ENCODE measurements at places on chromosomes 11 and 22. TPM values are rescaled to one million over a fixed set of nuclear protein-coding genes. Genes with fewer than 3 reads are reported as not detected.

DNA sequence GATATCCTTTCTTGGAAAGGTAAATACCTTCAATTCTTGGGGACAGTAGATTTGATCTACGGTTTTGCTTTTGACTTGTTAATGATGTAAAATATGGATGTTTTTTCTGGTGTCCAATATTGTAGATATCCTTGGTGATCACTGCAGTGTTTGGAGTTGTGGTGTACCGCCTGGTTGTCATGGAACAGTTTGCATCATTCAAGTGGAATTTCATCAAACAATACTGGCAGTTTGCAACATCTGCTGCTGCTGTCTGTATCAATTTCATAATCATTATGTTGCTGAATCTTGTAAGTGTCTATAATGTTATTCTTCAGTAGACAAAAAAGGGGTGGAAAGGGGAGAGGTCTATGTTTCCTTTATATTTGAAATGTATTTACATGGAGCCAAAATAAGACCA, 27.4 kb upstream of the MUC15 start:
- no peak for DNase-seq

DNA sequence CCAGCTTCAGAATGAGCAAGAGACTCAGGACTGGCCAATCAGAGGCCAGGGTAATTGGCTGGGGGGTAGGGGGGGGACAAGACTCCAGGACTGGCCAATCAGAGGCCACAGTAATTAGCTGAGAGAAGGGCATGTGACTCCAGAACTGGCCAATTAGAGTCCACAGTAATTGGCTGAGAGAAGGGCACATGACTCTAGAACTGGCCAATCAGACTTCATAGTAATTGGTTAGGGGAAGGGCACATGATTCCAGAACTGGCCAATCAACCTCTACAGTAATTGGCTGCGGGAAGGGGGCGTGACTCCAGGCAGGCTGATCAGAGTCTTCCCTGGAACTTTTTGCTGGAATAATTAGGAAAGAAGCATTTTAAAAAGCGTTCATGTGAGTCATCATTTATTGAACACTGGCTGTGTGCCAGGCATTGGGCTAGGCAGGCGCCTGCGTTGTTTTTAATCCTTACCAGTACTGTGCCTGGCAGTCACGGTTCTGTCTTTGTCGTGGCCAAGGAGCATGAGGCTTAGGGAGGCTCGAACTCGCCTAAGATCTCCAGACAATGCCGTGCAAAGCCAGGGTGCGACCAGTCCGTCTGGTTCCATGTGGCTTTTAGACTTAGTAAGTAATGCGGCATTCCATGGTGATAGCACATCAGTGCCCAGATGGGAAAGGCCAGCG, 508.1 kb downstream of the TBC1D22A start:
- DNase-seq = no peak

GRCh38 chr11:30395751-30396150, 72.8 kb downstream of the ARL14EP start:
- DNase-seq = no peak

DNA sequence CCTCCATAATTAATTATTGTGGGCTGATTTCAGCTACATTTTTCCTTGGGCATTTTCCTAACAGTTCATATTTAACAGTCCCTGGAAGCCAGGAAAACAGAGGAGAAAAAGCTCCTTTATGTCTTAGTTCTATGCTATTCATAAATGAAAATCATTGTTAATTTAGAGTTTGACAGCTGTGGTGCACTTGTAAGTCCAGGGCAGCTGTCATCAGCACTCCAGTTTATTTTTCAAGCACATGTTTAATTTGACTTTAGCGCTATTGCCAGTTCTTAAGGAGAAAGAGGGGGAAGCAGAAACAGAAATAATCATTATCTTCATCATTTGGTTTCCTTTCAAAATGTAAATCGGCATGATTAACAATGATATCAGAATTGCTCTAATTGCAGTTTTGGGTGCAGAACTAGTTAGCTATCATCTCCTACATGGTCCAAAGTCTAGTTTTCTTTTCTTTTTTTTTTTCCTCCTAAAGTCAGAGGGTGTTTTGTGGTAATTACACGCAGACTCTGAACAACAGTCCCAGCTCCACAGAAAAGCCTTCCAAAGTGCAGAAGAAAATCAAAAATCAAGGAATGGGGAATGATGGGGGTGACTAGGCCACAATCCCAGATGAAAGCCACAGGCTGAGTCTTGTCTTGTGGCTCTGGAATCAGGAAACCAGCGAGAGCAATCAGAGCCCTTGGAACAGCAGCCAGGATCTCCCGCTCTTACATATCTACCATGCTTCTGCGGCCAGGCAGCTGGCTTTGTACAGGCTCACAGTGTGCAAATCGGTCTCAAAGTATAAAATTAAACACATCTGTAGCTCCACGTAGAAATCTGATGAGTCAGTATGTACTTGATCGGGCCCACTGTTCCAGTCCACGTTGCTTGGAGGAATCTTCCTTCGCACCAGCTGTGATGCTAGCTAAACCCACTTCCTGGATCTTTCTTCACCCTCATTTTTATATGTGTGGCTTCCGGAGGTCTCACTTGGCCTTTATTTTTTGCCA, 91.9 kb downstream of the SPON1 start:
- DNase-seq = no peak

DNA sequence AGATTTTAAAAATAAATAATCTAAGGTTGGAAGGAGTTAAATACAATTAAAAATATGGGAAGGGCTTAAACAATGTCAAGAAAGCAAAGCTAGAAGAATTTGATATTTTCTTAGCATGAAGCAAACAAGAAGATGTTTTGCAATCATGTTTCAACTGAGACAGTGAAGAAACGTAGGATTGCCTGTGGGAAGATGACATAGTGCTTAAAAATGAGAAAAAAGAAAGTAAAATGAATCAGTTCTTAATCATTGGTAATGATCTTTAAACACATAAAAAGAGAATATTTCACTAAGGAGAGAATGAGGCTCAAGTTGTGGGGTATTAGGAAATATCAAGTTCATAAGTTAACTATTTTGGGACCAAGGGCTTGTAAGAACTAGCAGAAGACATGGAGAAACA, 855.0 kb downstream of the METTL15 start:
- DNase-seq = no peak

DNA sequence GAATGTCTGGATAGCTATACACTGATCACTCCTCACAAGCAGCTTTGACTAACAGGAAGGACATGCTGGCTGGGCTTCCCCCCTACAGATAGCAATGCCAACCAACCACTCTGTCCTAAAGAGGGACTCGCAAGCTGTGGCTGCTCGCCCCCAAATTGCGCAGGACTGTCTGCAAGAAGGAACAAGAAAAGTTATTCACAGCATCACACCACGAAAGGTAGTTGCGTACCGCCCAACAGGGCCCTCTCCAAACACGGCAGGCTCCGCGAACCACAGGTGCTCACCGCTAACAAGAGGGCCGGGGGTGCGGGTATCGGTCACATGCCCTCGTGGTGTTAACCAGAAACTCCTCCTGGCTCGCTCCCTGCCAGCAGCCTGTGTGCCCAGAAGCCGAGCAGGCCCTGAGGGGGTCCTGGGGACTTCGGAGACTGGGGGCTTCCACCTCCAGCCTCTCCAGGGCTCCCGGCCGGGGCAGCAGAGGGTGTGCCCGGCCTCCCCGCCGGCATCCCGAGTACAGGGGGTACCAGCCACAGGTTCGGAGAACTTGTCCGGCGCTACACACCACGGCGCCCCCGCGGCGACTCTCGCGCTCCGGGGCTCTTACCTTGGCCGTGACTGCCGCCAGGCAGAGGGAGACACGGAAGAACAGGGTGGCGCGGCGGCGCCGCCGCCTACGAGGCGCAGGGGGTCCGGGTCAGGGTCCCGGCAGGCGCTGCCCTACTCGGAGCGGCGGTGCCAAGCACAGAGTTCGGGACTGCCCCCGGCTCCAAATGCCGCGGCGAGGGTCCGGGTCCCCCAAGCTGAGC, 682 bp downstream of the LARGE1 start:
- peak; percentile 73 for DNase-seq

- no peak for DNase-seq
Measured at GRCh38 chr11:103980108-103980507, 56.3 kb upstream of the DDI1 start.

- DNase-seq = no peak
Measured at GRCh38 chr11:36305047-36305446, 9.0 kb downstream of the PRR5L start.

- DNase-seq = no peak
Measured at GRCh38 chr11:100636536-100636935, 50.6 kb upstream of the ARHGAP42 start.

DNA sequence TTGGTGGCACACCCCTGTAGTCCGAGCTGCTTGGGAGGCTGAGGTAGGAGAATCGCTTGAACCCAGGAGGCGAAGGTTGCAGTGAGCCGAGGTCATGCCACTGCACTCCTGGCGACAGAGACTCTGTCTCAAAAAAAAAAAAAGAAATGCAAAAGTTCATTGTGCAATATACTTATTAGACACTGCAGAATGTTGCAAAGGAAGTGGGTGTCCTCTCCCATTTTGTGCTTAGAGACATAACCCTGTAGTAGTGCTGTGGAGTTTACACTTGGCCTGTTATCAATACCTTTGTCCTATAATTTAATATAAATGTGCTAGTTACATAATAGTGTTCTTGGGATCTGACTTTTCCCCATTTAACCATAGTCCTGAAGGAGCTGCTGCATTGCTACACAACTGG, 9.4 kb downstream of the BCL2L13 start:
- no peak for DNase-seq

DNA sequence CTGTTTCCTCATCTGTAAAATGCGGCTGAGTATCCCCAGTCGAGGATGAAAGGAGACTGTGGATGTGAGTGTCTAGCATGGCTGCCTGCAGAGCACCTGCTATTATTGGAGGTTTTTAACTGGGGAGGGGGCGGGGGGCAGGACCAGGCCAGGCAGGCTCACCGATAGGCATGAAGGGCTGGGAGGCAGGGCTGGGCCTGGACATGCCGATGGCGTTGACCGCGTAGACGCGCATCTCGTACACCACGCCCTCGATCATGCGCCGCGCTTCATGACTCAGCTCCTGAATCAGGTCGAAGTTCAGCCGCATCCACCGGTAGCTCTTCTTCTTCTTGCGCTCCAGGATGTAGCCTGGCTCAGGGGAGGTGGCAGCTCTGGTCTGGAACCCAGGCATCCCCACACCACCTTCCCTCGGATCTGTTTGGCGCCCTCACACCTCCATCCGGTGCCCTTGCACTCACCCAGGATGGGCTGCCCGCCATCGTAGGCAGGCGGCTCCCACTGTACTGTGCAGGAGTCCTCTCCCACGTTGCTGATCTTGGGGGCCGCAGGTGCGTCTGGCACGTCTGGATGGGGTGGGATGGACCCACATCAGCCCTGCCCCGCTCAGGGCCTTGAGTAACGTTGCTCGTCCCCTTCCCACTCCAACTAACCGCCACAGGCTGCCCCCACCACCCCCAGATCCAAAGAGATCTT, 15.1 kb downstream of the MYBPC3 start:
- DNase-seq = no peak

DNA sequence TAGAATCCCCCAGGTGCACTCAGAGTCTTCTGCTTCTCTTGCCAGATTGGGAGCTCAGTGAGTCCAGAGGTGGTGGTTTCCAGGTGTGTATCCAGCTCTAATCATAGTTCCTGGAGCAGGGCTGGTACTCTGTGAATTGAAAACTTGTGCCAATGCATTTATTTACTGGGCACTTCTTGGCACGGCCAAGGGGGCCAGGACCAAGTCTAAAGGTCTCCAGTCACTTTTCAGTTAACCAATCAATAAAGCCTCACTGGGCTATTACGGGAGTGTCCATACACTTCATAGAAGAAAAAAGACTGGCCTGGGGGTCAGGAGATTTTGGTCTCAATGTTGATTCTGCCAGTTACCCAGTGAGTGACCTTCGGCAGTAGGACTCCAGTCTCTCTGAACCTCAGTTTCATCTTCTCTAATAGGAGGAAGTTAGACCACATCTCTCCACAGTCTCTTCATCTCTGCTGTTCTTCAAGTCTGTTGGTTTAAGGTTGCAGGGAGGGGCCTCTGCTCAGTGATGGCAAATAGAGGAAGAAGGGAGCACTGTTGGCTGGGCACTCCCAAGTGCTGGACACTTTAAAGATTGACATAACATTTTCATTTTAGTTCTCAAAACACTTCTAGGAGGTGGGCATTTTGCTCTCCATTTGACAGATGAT, 188.5 kb upstream of the E2F8 start:
- peak; percentile 74 for DNase-seq

- DNase-seq = no peak
Measured at GRCh38 chr11:113349528-113349927, 35.1 kb downstream of the TTC12 start.

GRCh38 chr11:44763121-44763820, 36.5 kb downstream of the TSPAN18 start:
- DNase-seq = no peak

DNA sequence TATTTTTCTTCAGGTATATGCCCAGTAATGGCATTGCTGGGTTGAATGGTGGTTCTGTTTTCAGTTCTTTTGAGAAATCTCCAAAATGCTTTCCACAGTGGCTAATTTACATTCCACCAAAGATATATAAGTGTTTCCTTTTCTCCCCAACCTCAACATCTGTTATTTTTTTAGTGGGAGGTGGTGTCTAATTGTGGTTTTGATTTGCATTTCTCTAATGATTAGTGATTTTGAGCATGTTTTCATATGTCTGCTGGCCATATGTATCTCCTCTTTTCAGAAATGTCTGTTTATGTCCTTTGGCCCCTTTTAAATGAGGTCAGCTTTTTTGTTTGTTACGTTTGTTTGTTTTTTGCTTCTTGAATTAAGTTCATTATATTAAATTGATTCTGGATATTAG, 760.2 kb downstream of the KCNA4 start:
- DNase-seq = no peak

DNA sequence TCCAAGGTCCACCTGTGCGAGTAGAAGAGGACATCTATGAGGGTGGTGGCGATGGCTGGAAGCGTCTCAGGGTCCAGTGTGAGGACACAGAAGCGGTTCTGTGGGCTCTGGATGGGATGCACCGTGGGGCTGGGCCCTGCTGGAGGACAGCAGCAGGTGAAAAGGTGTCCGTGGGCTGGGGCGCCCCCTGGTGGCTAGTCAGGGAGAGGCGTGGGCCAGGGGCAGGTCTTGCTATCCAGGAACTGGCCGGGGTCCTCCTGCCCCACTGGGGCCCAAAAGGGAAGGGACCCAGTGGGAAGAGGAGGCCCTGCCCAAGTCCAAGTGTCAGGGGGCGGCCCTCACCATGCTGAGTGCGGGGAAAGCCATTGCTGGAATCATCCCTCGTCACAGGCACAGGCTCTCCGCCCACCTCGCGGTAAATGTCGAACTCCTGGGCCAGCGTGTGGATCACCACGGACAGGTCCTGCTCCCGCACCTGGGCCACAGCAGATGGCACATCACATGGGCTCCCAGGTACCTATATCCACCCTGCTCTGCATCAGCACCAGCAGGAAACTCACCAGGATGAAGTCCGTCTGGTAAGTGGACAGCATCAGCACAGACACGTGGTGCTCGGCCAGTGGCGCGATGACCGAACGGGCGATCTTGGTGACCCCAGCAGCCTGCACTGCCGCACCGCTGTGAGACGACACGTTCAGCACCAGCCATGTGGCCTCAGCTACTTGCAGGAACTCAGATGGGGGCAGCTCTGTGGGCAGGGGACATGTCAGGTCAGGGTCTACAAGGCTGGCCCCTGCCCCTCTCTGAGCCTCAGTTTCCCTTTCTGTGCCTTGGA, 2.3 kb downstream of the CASTOR1 start:
- peak; percentile 85 for DNase-seq

- no peak for DNase-seq
Measured at GRCh38 chr22:47395481-47395880, 633.0 kb downstream of the TBC1D22A start.

Gene P2RY6
- total RNA-seq = not detected

Gene KDM4E
- not detected for total RNA-seq

Gene BTBD18
- not detected for total RNA-seq

Gene SLC22A9
- total RNA-seq = not detected

Gene MMP1
- not detected for total RNA-seq

Gene NEFH
- total RNA-seq = not detected
